Fibroblast of lung (primary cell): ENCODE measurements at places on chromosomes 12 and 14.
A peak's percentile ranks its signal among the peaks of the same experiment; 100 is the strongest.

GRCh38 chr12:76799362-76799761 lies 35.4 kb downstream of the ZDHHC17 start:
- DNase-seq = no peak

- no peak for DNase-seq
Observed at GRCh38 chr12:124126950-124127655, 154.1 kb downstream of the ZNF664 start.

- DNase-seq = no peak
Observed at GRCh38 chr14:51140856-51141255, 46.0 kb upstream of the TRIM9 start.

- no peak for DNase-seq
Observed at GRCh38 chr14:37437490-37437889, 157.6 kb downstream of the FOXA1 start.

- peak; percentile 91 for DNase-seq
Observed at GRCh38 chr14:31828946-31829868, 247.9 kb upstream of the ARHGAP5 start.

DNA sequence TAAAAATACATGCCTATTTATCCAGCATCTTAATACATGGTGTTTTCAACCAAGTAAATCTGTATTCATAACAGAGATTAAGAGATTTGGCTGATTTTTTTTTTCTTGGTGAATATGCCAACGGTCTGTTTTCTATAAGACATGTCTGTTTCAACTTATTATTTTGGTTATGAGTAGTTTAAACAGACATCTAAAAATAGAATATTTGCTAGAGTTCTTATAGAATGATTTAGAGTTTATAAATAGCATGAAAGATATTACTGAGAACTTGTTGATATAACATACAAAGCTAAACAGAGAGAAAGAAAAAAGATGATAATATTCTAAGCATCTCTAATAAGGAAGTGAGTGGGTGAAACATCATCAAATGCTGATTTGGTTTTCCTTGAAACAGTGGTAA lies 199.9 kb downstream of the CCDC91 start:
- peak; percentile 3 for DNase-seq

GRCh38 chr12:2487278-2487677 lies 307.5 kb upstream of the FKBP4 start:
- no peak for DNase-seq

DNA sequence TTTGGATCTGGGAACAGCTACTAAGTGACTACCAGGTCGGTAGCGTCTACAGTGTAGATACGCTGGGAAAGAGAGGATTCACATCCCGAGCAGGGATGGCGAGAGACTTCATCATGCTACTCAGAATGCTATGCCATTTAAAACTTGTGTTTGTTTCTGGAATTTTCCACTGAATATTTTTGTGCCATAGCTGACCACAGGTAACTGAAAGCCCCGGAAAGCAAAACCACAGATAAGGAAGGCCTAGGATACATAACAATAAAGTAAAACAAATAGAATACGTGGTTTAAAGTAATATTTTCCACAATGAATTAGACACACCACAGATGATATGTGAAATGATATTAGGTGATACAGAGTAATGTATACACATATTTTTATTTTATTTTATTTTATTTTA lies 7.9 kb upstream of the HCAR1 start:
- DNase-seq = no peak

- peak; percentile 10 for DNase-seq
Observed at GRCh38 chr12:11228296-11228879, 41.1 kb downstream of the PRB3 start.

DNA sequence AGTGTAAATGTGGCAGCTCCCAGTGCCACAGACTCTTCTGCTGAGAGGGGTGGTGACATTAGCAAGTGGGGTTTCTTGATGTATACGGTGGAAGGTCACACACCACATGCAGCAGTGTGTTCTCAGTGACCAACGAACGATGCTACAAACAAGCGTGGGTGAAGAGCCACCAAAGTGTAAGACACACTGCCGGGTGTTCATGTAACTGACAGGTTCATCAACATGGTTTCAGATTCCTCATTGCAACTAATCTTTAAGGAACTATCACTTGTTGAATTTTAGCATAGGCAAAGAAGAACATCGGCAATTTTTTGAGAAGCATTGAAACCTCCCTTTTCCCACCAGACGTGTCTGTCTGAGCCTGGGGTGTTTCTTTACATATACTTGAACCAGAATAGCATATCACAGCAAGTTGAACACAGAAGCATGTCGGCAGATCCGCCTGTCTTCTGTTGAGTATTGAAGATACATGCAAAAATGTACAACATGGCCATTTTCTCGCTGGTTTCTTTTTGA lies 58.8 kb downstream of the PPP2R5C start:
- no peak for DNase-seq

DNA sequence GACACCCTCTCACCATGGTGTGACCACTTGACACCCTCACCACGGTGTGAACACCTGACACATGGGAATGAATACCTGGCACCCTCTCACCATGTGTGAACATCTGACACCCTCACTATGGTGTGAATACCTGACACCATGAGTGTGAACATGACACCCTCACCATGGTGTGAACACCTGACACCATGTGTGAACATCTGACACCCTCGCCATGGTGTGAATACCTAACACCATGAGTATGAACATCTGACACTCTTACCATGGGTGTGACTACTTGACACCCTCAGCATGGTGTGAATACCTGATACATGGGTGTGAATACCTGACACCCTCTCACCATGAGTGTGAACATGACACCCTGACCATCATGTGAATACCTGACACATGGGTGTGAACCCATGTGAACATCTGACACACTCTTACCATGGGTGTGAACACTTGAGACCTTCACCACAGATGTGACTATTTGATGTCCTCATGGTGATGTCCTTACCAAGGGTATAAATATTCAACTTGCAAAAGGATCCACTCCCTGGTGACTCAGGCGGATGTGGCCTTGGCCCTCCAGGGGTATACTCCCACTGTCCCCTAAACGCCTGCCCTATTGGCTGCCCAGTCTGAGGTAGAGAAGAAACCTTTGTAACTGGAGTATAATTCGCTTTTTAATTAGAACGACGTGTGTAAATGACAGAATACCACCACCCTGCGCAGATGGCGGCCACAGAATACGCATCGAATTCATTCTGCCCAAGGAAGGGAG lies 29.1 kb downstream of the RFLNA start:
- peak; percentile 37 for DNase-seq

GRCh38 chr12:93333054-93333453 lies 44.7 kb upstream of the NUDT4 start:
- DNase-seq = no peak

GRCh38 chr14:21807975-21808374 lies 134.4 kb upstream of the OR4E1 start:
- no peak for DNase-seq

- no peak for DNase-seq
Observed at GRCh38 chr14:80152166-80152565, 59.1 kb downstream of the DIO2 start.

DNA sequence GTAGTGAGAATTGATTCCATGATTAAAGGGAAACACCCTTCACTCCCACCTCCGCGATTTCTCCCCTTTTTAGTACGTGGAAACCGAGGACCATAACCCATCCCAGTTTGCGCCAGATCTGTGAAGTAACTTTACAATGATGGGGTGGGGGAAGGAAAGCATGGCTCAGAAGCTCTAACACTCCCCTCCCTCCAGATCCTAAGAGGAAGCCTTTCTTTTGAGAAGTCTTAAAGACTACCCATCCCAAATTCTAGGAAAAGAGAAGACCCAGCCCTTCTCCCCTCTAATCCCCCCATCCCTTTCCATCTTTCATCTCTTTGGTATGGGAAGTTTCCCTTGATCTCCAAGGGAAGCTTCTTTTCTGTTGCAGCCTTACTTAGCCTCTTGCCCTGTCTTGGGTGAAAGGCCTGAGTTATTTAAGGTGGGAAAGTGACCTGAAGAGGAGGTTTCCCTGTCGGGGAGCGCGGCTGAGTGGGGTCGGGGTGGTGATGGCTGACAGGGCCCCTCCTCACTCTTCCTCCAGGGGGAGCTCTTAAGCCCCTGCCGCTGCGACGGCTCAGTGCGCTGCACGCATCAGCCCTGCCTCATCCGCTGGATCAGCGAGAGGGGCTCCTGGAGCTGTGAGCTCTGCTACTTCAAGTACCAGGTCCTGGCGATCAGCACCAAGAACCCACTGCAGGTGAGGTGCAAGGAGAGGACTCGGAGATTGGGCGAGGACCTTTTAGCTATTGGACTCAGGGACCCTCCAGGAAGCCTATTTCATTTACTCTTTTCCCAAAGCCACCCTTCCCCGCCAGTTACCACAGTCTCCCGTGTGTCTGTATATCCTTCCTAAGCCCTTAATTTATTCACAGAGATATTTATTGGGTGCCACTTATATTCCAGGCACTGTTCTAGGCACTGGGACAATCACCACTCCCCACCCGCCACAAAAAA lies 1.8 kb downstream of the MARCHF9 start:
- DNase-seq = no peak
